ENCODE measurements at places on chromosomes 4 and X. TPM values are rescaled to one million over a fixed set of nuclear protein-coding genes. Genes with fewer than 3 reads are reported as not detected.
A peak's percentile ranks its signal among the peaks of the same experiment; 100 is the strongest.

DUSP9 gene
- 5.9 TPM for total RNA-seq

GRCh38 chrX:119251386-119251785, 15.3 kb downstream of the PGRMC1 start:
- no peak for DNase-seq

GPR34 gene
- total RNA-seq = not detected

GRCh38 chr4:118968005-118968404, 79.4 kb downstream of the SYNPO2 start:
- DNase-seq = peak; percentile 67

- DNase-seq = no peak
These were observed 26.1 kb upstream of the TMEM154 start for GRCh38 chr4:152705903-152706302.

MAGEC2 gene
- not detected for total RNA-seq

CT55 gene
- total RNA-seq = not detected

GRCh38 chr4:185875316-185875907, 63.4 kb upstream of the SORBS2 start:
- DNase-seq = no peak

FGFBP2 gene
- 0.22 TPM for total RNA-seq

IL9R gene
- total RNA-seq = 0.07 TPM

VCX2 gene
- not detected for total RNA-seq

CNGA1 gene
- total RNA-seq = 2.8 TPM

GRCh38 chr4:86508436-86508835, 85.7 kb upstream of the PTPN13 start:
- no peak for DNase-seq

MAGEA1 gene
- not detected for total RNA-seq

TMEM150C gene
- 2.9 TPM for total RNA-seq

GAGE12F gene
- not detected for total RNA-seq

- DNase-seq = no peak
These were observed 333 bp downstream of the BOD1L1 start for GRCh38 chr4:13627178-13627605.

CHST7 gene
- total RNA-seq = 8.0 TPM

SH3TC1 gene
- total RNA-seq = 6.2 TPM

GRCh38 chr4:8435656-8436121, 4.8 kb downstream of the ACOX3 start:
- DNase-seq = no peak

- DNase-seq = no peak
These were observed 59.0 kb downstream of the REELD1 start for GRCh38 chr4:146273204-146273901.

NLGN4X gene
- 0.69 TPM for total RNA-seq

DNA sequence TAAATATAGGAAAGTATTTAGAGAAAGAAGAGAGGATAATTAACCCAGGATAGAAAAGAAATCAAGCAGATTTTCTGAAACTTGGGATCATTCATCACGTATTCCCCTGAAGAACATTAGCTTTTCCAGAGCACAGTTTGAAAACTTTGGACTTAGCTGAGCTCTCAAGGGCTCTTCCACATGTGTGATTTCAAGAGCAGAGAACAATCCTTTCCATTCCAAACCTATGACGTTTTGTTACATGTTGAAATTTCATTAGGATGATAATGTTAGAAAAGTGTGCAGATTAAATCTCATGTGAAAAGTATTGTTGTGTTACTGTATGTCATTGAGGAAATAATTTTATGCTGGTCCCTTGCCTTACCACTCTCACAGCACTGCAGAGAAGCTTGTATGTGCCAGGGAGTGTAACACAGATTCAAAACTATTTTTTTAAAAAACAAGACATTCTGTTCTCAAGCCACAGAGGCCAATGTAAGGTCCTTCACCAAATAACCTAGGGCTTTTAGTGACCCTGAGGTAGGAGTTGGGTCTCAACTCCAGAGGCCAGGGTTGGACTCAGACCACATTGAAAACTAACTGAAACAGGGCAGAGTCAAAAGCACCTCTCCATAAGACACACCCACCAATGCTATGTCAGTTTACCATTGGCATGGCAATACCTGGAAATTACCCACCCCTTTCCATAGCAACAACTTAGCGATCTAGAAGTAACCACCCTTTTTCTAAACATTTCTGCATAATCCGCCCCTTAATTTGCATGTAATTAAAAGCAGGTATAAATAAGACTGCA, 141.3 kb downstream of the ANXA5 start:
- DNase-seq = no peak

DNA sequence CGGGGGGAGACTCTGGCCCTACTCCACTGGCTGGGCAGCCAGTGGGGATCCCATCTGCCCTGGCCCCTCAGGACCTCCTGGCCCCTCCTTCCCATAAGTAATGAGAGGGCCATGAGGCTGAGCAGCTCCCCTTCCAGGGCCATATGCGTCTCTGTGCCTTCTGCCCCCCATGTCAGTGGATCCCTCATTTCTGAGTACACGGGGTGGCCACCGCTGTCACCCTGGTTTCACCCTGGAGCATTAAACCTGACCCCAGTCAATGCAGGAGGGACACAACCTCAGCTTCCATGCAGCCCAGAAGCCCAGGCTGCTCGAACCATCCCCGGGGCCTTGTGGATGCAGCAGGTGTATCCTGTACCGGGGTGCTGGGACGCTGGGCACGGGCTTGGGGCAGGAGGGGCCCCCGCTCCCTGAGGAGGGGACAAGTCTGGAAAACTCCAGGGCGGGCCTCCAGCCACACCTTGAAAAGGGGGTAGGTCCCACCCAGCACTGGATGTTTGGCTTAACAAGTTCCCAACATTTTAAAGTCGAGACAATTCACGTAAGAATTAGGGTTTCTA, 24.2 kb downstream of the ATP5ME start:
- no peak for DNase-seq

CDS1 gene
- total RNA-seq = 12.9 TPM

- no peak for DNase-seq
These were observed at the start of gene MAGED2 for GRCh38 chrX:54807524-54808108. MAGED2 (plus strand) TSS chrX:54807745; CDS start chrX:54809332, 1,587 bp downstream.

GRCh38 chr4:100548200-100548560, 30.4 kb upstream of the EMCN start:
- no peak for DNase-seq

DNA sequence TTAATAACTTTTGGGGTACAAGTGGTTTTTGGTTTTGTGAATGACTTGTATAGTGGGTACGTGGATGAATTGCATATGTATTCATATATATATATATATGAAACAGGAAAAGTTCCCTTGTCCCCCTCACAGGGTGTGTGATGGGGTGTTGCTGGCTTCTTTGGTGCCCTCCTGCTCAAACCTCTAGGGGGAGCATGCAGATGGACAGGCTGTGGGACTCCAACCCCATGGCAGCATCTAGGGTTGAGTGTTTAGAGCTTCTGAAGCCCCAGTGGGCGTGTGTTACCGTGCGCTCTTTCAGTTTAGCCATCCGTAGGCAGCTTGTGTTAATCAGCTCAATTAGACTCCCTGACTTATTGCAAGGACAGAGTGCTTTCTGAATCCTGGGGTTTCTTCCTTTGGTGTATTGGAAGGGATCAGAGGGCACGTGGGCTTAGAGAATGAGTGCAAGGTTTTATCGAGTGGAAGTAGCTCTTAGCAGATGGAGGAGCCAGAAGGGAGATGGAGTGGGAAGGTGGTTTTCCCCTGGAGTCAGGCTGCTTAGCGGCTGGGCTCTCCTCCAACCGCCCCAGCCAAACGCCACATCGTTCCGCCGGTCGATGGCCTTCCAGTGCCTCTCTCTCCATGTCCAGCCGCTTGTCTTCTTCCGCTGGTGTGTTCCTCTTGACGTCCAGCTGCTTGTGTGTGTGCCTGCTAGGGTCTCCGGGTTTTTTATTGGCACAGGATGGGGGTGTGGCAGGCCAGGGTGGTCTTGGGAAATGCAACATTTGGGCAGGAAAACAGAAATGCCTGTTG, 674.4 kb upstream of the LCORL start:
- no peak for DNase-seq

DNA sequence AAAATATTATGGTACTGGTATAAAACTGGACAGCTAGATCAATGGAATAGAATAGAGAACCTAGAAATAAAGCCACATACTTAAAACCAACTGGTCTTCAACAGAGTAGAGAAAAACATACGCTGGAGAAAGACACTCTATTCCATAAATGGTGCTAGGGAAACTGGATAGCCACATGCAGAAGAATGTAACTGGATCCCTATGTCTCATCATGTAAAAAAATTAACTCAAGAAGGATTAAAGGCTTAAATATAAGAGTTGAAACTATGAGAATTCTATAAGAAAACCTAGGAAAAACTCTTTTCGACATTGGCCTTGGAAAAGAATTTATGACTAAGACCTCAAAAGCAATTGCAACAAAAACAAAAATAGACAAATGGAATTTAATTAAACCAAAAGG, 114.6 kb downstream of the PCDH18 start:
- DNase-seq = no peak

INPP4B gene
- 14.2 TPM for total RNA-seq

ENPP6 gene
- total RNA-seq = not detected

- no peak for DNase-seq
These were observed 18.6 kb downstream of the RXFP1 start for GRCh38 chr4:158540125-158540907.

ADH1B gene
- total RNA-seq = not detected

PAPSS1 gene
- total RNA-seq = 51.2 TPM

DNA sequence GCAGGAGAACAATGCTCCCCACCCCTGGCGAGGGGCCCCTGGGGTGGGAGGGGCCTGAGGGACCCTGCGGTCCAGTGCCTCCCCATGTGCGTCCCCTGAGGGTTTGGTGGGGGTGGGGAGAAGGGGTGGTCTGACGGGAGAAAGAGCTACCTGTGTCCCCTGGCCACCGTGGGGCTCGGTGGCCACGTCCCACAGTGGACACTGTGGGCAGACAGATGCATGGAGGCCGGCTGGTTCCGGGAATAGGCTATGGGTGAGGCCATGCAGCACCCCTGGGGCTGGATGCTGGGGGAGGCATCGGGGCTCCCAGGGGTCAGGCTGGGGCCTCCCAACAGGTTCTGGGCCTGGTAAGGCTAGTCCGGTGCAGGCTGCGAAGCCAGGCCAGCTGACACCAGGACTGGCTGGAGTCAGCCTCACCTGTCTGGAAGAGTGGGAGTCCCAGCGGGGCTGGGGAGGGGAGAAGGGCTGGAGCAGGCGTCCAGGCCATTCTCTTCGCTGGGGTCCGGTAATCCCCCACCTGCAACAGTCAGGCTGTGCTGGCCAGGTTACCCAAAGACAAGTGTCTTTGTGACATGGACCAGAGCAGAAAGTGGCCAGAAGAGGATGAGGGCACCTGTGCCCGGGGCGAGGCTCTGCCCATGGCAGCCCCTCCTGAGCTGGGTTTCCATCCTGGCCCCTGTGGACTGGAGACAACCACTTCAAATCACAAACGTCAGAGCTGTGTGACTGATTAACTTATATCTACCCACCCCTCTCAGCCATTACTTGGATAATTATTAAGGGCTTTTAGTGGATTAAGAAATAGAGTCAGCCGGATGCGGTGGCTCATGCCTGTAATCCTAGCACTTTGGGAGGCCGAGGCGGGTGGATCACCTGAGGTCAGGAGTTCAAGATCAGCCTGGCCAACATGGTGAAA, 1.4 kb upstream of the FAM53A start:
- peak; percentile 74 for DNase-seq

DNA sequence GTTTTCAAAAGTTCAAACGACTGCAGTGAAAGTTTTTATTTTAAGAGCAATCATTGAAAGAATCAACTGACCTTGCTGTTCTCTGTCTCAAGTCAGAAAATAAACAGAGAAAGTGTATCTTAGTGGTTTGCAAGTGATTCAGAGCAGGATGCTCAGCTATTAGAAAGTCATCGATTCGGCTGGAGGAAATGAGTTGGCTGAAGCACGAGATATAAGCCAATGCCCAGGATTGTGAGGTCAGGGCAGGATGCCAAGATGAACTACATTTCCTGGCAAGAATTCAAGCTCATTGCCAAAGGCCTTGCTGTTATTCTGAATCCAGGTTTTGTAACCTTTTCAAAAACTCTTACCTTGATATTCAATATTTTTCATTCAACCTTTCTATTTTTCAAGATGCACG, 541.4 kb upstream of the BOD1L1 start:
- DNase-seq = peak; percentile 95

DNA sequence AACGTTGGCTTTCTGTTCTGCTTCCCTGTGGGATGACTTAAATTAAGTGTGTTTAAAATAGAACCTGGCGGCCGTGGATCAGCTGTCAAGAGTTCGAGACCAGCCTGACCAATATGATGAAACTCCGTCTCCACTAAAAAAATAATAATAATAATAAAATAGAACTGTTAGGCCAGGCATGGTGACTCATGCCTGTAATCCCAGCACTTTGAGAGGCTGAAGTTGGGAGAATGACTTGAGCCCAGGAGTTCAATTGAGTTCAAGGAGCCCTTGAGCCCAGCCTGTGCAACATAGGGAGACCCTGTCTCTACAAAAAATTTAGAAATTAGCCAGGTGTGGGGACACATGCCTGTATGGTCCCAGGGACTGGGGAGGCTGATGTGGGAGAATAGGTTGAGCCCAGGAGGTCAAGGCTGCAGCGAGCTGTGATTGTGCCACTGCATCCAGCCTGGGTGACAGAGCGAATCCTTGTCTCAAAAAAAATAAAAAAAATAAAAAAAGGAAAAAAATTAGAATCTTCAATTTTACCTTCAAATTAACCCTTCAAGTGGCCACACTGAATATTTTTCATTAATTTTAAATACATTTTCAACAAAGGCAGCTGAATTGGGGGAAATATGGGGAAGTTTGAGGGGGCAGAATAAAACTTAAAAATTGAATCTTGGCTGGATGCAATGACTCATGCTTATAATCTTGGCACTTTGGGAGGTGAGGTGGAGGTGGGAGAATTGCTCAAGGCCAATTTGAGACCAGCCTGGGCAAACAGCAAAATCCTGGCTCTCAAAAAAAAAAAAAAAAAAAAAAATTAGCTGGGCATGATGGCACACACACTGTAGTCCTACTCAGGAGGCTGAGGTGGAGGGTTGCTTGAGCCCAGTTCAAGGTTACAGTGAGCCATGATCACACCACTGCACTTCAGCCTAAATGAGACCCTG, 31.8 kb upstream of the HSD17B13 start:
- DNase-seq = no peak

- peak; percentile 10 for DNase-seq
These were observed 424.5 kb upstream of the CTSO start for GRCh38 chr4:156378033-156378665.

CT47C1 gene
- total RNA-seq = not detected

- DNase-seq = no peak
These were observed 318.6 kb downstream of the OPHN1 start for GRCh38 chrX:68114573-68115129.
